ENCODE measurements at places on chromosomes 1 and 21.

DNA sequence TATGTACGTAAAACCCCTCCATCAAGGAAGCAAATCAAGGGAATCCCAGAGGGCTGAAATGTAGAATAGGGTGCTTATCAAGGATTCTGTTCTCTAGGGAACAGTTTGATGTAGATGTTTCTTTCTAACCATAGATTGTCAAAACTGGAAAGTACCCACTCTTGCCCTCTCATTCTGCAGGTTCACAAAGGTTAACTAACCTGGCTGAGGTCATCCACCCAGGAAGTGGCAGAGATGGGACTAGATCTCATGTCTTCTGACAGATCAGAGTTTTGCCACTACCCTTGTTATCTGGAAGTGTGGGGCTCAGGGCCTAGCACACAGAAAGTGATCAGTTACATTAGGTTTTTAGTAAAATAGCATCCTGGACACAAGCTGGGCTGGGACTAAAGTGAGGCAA is 47.4 kb downstream of the GFI1 start:
- DNase-seq, result no peak

DNA sequence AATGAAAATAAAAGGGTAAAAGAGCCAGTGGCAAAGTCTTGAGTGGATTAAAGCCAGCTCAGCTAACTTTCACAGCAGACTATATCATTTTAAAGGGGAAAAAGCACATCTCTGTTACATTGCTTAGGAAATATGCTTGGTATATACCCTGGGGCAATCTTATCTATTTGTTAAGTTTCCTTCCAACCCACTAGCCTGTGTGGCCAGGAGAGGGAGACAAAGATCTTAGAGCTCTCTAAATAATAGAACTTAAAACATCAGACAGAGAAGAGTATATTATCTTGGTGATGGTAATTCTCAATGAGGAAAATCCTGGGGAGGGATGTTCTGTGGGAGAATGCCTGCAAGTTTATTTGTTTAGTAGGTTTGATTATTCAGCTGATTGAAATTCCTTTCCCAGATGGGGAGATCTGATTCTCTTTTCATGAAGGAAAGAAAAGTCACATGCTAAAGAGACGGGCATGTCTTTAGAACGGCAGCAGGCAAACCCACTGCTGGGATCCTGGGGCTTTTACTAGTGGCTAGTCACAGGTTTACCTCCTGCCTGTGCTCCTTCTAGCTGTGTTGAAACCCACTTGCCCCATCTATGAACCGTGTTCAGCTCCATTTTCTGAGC is 3.6 kb downstream of the KCNE2 start:
- no peak for DNase-seq

DNA sequence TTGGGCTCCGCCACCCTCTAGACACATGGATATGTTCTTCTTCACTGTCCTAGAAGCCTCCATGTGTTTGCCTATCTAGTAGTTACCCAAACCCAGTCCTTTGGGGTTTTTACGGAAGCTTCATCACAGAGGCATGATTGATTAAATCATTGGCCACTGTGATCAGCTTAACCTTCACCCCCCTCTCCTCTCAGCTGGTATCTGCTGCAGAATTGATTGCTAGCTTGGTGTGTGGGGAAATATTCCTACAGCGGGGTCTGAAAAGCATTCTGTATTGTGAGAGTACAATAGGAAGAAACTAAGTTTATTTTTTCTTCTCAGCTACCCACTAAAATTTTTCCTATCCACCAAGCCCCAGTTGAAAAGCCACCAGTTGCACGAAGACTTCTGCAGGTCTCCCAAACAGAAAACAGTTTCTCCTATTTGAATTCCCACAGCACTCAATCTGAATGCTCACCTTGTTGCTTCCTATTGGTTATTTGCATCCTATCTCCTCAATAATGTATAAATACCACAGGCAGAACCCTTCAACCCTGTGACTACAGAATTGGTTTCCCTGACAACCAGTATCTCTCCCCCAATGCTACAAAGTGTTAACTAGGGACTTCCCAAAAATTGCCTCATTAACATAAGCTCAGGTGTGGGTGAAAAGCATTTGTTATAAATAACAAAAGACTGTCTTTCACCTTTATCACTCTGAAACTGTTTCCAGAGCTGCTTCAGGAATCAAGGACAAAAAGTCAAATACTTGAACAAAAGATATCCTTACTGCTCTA is 9.3 kb upstream of the VANGL1 start:
- no peak for DNase-seq

GRCh38 chr21:39029086-39029755 is 154.0 kb downstream of the PSMG1 start:
- DNase-seq, result no peak

GRCh38 chr21:41361053-41361785 is 608 bp upstream of the MX2 start:
- no peak for DNase-seq

GRCh38 chr1:97906567-97907241 is 14.1 kb downstream of the DPYD start:
- DNase-seq, result no peak

DNA sequence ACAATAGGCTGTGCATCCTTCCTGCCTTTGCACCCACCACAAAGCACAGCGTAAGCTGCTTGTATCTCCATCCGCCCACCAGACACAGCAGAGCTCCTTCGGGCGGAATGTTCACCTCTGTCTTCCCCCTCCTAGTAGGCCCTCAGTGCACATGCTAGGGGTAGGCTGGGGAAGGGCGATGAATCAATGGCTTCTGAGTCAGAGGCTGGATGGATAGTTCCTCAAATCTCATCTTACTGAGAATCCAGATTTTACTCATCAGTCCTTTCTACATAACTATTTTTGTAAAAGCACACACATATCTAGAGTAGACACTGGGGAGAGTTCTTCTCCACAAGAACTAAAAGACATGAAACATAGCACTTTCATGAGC is 73.8 kb downstream of the BCAR3 start:
- no peak for DNase-seq

DNA sequence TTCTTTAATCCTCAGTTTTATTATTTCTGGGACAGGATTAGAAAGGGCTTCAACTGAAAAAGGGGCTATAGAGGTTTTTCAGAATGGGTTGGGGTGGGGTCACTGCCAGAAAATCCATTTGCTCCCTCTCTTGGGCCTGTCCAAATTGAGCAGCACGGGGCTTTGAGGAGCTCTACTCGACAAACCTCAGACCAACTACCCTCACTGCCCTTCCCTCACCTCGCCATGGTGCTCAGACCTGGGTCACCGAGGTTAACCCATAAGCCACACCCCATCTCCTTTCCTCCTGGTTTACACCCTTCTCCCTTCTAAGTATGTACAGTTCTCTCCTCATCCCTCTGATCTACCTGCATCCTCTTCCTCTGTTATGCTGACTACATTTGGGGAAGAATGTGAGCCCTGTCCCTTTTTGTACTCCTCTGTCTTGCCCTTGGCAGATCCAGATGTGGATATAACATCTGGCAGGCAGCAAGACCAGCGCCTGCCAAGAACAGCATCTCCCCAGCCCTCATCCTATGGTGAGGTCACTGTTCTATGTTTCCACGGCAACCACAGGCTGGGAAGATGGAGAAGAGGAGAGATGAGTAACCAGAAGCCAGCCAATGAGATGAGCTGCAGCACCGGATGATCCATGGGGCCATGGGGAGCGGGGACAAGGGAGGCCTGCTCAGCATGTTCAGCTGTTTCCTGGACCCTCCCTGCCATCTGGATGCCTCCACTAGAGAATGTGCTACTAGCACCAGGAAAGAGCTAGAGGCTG is 3.7 kb upstream of the FABP3 start:
- no peak for DNase-seq

DNA sequence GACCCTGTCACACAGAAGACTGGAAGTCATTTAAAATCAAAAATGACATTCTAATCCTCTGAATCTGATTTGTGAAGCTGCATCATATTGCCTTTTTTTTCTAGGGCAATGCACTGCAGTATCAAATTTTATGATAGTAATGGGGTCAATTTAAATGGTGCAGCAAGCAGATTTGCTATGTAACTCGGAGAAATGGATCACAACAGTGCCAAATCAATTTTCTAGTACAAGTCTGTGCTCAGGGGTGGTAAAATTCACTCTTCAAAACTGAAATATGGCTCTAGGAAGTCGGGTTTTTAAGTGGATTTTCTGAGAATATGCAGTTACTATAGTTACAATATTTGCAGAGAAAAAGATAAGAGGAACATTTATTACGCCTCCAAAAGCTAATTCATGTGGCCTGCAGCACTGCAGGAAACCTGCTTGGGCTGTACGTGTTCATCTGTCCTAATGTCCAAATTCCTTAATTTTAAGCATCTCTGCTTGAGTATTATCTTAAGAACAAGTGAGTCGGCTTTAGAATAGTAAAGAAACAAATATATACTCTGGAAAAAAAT is 31.5 kb downstream of the HLCS start:
- DNase-seq, result no peak

DNA sequence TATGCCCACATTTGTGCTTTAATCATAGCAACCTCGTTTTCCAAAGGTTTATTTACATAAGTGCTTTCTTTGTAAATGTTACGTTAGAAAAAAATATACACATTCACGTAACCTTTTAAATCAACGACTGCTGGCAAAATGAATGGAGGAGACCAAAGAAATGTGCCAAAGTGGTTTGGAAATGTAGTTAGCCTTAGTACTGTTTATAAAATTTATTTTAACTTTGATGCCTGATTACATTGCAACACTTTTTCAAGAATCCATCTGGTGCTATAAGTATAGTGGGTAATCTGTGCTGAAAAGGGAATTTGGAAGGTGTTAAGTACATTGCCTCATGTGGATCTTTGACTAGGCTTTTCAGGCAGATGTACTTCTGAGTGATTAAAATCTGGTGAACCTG is 108.9 kb downstream of the IFI44 start:
- DNase-seq, result no peak

DNA sequence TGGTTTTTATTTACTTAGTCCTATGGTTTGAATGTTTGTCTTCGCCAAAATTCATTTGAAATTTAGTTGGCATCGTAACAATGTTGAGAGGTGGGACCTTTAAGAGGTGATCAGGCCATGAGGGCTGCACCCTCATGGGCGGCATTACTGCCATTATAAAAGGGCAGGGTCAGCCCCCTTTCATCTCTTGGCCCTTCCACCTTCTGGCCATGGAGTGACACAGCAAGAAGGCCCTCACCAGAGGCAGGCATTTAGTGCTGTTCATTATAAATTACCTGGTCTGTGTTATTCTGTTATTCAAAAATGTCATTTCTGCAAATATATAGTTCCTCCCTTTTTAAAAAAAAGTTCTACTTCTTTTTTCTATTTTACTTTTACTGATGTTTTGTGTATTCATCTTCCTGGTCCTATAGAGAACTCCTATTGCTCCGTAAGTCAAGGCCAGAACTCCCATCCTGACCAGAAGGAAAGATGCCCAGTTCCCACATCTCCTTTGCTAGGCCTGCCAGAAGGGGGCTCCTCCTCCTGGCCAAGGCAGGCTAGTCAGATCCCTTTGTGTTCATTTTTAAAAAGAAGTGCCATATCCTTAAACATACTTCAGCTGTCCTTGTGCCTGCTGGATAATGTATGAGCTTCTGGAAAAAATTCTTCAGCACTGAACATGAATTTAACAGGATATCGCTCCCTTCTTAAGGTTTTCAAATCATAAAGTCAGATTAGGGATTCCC is 10.0 kb upstream of the LBR start:
- DNase-seq, result no peak

DNA sequence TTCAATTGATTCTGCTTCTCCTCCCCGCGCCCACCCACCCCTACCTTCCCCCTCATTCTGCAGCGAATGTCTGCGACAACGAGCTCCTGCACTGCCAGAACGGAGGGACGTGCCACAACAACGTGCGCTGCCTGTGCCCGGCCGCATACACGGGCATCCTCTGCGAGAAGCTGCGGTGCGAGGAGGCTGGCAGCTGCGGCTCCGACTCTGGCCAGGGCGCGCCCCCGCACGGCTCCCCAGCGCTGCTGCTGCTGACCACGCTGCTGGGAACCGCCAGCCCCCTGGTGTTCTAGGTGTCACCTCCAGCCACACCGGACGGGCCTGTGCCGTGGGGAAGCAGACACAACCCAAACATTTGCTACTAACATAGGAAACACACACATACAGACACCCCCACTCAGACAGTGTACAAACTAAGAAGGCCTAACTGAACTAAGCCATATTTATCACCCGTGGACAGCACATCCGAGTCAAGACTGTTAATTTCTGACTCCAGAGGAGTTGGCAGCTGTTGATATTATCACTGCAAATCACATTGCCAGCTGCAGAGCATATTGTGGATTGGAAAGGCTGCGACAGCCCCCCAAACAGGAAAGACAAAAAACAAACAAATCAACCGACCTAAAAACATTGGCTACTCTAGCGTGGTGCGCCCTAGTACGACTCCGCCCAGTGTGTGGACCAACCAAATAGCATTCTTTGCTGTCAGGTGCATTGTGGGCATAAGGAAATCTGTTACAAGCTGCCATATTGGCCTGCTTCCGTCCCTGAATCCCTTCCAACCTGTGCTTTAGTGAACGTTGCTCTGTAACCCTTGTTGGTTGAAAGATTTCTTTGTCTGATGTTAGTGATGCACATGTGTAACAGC is 339.9 kb downstream of the NTNG1 start:
- no peak for DNase-seq

DNA sequence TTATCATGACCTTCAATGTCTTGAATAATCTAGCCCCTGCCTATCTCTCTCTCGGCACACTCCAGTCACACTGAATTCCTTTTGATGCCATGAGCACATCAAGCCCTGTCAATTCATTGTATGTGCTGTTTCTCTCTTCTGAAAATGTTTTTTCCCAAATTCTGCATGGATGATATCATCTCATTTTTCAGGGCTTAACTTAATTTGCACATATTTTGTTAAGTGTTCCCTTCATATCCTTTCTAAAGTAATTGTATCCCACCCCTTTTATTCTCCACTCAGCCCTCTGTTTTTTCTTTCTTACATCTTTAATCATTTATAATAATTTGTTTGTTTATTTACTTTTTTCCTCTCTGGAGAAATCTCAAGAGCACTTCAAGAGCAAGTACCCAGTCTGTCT is 149.9 kb downstream of the ZNF326 start:
- DNase-seq, result no peak

DNA sequence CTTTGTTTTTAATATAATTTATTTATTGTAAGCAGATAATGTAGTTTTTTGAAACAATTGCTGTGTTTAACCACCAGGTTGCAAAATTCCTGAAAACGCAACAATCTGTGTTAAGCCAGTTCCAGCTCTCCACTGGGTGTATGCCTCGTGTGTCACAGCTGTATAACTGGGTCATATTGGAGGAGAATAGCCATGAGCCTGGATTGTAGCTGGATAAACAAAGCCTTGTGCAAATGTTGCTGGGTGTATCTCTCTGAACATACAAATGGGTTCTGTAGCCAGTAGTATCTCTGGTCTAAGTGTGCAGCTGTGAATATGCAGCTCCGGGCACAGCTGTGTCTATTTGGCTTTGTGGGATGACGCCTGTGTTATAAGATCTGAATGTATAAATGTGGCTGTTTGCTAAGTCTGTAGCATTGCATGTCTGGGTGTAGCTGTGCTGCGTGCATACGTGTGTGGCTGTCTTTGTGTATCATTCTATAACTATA is 2.8 kb downstream of the TCEA3 start:
- no peak for DNase-seq
